ENCODE measurements at places on chromosomes 1 and 21. TPM values are rescaled to one million over a fixed set of nuclear protein-coding genes. Genes with fewer than 3 reads are reported as not detected.

GRCh38 chr1:19081218-19081893 is 124.9 kb upstream of the IFFO2 start:
- DNase-seq, result no peak

NT5C1A gene
- 26.8 TPM for total RNA-seq

DNA sequence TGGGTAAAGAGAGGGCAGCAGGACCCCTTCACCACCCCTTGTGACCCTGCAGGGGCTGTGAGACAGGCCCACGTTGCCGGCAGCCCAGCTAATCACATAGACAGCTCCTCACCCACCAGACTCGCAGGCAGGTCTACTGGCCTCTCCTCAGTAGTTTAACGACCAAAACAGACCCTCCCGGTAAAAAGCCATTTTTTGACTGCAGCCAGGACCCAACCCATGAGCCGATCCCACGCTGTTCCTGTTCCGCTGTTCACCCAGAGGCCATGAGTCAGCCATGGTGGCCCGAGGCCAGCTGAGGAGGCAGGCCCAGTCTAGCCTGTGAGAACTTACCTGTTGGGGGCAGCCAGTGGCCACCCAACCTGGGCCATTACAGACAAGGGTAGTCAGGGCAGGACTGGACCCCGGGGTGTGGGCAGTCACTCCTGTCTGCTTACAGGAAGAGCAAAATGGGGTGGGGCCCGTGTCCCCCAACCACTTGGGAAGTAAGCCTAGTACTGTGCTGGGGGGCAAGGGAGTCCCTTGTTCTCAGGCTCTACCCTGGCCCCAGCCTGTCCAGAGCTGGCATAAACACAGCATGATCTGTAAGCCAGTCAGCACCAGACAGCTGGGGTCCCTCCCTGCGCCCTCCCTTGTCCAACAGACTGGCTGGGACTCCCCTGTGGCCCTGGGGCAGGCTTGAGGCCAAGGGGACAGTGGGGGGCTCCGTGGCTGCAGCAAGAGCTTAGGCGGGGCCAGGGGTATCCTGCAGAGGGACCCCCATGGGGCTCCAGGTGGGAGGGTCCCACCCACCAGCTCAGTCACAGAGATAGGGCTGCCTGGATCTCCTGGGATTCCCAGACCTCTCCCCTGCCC is 61.9 kb downstream of the WNT9A start:
- peak; percentile 79 for DNase-seq

DNA sequence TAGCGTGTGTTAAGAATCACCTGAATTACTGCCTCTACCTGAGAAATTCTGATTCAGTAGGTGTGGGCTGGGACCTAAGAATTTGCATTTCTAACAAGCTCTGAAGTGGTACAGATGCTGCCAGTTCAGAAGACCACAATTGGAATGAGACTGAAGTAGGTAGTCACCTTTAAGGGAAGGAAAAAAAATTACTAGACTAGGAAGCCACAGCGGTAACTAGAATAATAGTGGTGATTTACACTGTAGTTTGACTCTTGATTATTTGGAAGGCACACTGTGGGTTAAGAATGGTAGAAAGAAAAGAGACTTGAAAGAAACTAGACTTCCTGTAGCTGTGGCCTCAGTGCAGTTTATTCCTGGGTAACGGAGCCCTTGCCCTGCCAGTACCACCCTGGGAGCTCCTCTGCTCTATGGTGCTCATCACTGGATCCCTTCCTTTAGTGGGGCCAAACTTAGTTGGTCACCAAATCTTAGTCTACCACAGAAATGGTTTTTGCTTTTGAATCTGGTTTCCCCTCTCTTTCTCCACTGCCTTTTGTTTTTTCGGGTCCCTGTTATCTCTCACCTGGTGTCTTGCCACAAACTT is 43.6 kb downstream of the ARID1A start:
- no peak for DNase-seq

APCS gene
- total RNA-seq, result not detected

DNA sequence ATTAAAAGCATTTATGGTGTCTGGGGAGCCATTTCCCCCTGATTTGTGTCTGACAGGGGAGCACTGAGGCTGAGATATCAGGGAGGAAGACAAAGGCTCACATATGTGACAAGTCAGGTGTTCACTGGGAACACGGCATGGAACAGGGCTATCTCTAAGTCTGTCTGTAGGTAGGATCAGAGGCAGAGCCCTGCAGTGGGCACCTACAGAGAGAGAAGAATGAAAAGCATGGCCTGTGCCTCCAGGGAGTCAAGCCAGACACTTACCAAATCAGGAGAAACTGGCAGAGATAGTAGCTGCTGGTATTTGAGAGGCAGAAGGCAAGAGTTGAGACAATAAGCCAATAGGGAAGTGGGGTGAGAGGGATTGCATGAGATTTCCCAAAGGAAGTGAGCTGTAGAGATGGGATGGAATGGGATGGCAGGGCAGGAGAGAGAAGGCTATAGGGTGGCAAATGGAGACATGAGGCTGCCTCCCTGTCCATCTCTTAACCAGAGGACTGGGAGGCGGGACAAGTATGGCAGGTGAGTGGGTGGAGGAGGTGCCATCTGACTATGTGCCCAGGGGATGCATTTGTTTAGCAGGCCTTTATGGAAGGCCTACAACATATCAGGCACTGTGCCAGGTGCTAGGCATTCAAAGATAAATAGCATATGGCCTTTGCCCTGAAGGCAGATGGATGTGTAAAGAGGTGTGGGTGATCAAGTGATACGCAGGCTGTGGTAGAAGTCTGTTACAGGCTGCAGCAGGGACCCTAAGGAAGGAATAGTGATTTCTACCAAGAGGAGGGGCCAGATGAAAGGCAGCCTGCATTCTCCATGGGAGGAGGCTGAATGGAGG is 136.2 kb upstream of the IPO9 start:
- no peak for DNase-seq

LCE6A gene
- not detected for total RNA-seq

LRRC39 gene
- 166 TPM for total RNA-seq

GRCh38 chr1:152024223-152024622 is 12.6 kb downstream of the S100A11 start:
- no peak for DNase-seq

RIMS3 gene
- 0.74 TPM for total RNA-seq

GRCh38 chr1:222886194-222886854 is 71.5 kb downstream of the DISP1 start:
- DNase-seq, result no peak

GNG12 gene
- 35.1 TPM for total RNA-seq

DNA sequence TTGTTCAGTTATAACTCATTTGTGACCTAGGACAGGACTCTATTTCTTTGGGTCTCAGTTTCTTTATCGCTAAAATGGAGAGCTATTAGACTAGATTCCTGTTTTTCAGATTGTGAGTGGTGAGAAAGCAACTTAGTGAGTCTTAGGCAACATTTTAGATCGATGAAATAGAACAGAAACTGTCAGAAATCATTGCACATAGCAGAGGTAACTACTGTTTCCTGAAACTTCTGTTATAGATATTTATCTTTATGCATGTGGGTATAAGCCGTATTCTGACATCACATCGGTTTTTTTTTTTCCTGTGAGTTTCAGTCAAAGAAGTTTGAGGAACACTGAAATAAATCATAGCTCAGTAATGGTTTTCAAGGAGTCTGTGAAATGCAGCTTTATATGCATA is 42.1 kb upstream of the DNAJC6 start:
- DNase-seq, result no peak

DNA sequence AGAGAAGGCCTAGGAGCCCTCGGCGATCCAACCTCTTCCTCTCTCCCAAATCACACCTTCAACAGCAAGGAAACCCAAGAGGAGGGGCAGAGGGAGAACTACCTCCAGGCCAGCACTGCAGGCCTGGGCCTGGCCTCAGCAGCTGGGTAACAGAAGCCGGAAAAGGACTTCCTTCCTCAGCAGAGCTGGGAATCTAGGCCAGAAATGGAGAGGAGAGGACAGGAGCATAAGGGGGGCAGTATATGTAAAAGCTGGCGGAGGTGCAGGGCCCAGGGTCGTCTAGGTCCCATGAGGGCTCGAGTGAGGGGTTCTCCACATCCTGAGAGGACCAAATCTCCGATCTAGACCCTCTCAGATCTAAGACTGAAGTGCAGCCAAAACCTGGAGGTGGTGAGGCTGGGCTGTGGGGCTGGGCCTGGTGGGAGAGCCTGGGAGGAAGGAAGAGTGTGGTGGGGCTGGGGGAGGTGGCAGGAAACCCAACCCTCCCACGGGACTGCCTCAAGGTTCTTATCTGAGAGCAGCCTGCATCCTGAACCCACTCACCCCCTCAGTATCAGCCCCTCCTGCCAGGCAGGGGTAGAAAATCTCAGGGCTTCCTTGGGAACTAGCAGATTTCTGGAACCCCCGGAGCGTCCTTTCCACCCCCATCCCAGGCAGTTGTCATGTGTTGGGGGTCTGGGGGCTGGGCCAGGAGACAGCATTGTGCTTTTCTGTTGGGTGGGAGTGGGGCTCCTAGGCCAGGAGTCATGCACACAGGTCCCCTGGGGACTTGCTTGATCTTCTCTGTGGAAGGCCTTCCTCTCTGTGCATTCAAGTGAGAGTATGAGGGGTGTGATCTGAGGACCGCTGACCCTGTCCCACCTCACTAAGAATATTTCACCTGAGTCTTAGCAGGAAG is 33.0 kb downstream of the PIK3C2B start:
- peak; percentile 52 for DNase-seq

GRCh38 chr21:15768045-15768601 is 38.3 kb downstream of the USP25 start:
- DNase-seq, result no peak

CELA3B gene
- total RNA-seq, result not detected

LCE1E gene
- total RNA-seq, result not detected

KCNQ4 gene
- 1.5 TPM for total RNA-seq

GRCh38 chr1:156804572-156805243 is 11.9 kb downstream of the SH2D2A start:
- DNase-seq, result no peak

HS2ST1 gene
- total RNA-seq, result 12.6 TPM

DNA sequence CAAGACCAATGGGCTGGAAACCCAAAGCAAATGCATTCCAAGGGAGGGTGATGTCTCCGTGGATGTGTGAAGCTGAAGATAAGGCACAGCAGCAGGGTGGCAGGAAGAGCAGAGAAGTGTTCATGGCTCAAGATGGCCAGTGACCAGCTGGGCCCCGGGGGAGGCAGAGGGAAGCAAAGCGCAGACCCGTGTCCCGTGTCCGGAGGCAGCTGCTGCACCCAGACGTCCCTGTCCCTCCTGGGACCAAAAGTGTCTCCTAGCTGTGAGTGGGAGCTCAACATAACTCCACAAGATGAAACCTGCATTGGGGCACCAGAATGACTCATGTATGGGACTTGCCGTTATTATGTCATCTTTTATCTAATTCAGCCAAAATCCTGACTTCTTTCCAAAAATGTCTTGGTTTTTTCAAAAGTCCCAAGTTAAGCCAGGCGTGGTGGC is 118.2 kb downstream of the RIPK4 start:
- no peak for DNase-seq

SGIP1 gene
- total RNA-seq, result 9.0 TPM

DNA sequence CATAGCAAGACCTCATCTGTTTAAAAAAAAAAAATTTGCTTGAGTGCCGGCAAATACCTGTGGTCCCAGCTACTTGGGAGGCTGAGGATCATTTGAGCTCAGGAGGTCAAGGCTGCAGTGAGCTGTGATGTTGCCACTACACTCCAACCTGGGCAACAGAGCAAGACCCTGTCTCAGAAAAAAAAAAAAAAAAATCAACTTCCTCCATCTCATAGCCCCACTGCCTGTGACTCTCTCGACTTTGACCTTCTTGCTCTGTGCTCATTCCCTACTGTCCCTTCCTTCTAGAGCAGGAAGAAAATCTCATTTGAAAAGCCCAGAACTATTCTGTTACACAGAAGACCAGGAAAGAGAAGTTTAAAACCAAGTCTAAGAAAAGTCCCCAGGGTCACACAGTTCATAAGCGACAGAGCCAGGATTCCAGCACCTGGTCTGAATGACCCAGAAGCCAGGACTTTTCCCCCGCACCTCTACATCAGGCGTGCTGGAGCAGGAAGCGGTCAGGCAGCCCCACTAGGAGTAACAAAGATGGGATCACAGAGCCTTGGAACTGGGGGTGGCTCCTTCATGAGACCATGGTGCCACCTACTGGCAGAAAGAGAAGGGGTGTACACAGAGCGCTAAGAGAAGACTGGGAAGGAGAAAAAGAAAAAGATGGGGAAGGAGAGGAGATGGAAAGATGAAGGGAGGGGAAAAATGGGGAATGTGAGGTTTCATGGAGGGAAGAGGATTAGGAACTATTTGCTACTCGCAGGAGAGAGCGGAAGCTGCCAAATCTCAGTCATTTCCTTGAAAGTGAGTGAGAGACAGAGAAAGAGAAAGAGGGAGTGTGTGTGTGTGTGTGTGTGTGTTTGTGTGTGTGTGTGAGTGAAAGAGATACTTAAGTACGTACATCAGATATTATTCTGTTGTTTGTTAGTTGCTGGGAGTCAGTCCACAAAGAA is 3.1 kb upstream of the P3R3URF start:
- DNase-seq, result peak; percentile 63

FMO2 gene
- 49.7 TPM for total RNA-seq

DNA sequence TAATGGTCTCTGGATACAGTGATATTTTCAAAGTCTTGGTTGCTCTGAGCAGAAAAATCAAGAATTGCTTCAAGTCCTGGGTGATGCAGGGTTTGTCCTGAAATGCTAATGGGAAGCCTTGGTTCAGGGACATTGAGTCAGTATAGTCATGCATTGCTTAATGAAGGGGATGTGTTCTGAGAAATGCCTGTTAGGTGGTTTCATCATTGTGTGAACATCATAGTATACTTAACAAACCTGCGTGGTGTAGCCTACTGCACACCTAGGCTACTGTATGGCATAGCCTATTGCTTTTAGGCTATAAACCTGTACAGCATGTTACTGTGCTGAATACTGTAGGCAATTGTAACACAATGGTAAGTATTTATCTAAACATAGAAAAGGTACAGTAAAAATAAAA is 36.4 kb downstream of the TBCE start:
- DNase-seq, result no peak

DNA sequence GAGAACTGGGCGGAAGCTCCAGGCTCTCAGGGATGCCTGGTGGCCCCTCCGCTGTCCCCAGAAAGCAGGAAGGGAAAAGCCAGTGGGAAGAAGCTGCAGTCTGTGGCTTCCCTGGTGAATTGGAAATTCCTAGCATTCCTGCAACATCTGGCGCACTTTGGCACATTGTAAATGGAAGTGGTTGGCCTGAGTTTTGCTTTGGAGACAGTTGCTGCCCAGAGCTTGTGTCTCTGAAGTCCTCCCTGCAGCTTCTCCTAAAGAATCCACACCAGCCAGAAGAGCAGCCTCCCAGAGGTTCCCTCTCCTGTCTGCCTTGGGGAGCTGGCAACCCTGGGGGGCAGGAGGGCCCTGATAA is 48.2 kb downstream of the ARHGEF10L start:
- no peak for DNase-seq

RAVER2 gene
- 23.8 TPM for total RNA-seq

GRCh38 chr1:190049314-190049713 is 428.4 kb downstream of the BRINP3 start:
- no peak for DNase-seq

CYP2J2 gene
- total RNA-seq, result 91.7 TPM
